Stimulated activated naive CD4-positive, alpha-beta T cell treated with Interleukin-2 at 50 U/mL for 16 hours (primary cell): ENCODE measurements at places on chromosomes 7 and 10.

DNA sequence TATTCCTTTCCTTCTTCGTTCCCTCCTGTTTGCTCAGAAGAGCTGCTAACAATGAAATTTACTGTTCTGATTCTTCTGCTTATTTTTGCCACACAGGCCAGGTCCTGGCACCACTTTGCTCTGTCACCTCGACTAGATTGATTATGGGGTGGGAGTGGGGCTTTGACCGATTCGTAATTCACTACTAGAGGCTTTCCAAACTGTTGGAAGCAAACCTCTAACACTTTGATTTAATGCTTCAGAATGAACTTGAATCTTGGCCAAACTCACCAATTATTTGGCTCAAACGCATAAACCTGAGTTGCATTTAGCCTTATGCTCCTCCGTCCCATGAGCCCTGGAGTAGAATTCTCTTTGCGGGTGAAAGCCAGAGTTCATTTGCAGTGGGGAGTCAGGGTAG lies 476.2 kb upstream of the FZD8 start:
- DNase-seq: no peak

- no peak for DNase-seq
Observed at GRCh38 chr10:77106676-77107075, 530.9 kb downstream of the KCNMA1 start.

- no peak for DNase-seq
Observed at GRCh38 chr10:114320249-114321116, 81.4 kb downstream of the VWA2 start.

GRCh38 chr10:1050554-1050953 lies 1.6 kb upstream of the IDI1 start:
- peak; percentile 33 for DNase-seq
